ENCODE measurements at places on chromosomes 5 and 9. TPM values are rescaled to one million over a fixed set of nuclear protein-coding genes. Genes with fewer than 3 reads are reported as not detected.
A peak's percentile ranks its signal among the peaks of the same experiment; 100 is the strongest.

The FAF2 gene
- total RNA-seq: 41.0 TPM

- DNase-seq: no peak
Observed at GRCh38 chr9:136707849-136708517, 4.4 kb upstream of the DIPK1B start.

DNA sequence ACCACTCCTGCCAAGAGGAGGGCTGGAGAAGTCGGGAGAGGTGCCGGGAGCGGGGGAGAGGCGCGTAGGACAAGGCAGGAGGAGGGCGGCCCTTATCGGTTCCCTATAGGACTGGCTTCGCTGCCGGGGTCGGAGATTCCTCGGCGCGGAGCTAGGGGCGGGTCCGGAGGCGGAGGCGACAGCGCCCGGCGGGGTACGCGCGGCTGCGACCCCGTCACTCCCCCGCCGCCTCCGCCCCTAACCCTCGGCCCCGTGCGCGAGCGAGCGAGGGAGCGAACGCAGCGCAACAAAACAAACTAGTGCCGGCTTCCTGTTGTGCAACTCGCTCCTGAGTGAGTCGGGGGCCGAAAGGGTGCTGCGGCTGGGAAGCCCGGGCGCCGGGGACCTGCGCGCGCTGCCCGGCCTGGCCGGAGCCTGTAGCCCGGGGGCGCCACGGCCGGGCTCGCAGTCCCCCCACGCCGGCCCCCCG lies 2.0 kb downstream of the GLIS3 start:
- peak; percentile 61 for DNase-seq

GRCh38 chr5:112973036-112973435 lies 3.6 kb upstream of the DCP2 start:
- DNase-seq: no peak
